CD14-positive monocyte (primary cell): ENCODE measurements at places on chromosomes 2 and 18.

DNA sequence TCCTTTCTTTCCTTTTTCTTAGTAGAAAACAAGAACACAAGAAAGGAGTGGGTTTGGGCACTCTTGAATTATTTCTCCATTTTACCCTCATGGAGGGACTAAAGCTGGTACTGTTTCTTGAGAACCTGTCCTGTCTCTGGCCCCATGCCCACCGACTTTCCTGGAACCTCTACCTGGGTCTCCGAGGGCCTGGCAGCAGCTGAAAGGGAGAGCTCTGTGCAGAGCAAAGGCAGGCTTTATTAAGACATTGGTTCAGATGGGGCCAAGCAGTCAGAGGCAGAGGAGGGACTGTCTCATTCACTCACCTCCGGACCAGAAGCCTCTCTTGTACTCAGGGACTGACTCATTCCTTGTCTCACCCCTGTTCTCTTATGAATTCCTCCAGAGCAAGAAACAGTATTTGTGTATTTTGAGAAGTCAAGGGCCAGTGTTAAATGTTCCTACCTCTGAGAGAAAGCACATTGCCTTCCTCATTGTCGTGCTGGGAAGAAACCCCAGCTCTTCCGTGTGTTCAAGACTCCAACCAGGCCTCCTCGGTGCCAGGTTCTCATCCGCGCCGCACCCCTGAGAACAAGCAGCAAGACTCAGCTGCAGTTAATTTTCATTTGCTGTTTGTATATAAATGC lies 201.9 kb upstream of the NT5C1B start:
- no peak for DNase-seq

GRCh38 chr2:28745225-28745624 lies 6.4 kb upstream of the PPP1CB start:
- DNase-seq: no peak

DNA sequence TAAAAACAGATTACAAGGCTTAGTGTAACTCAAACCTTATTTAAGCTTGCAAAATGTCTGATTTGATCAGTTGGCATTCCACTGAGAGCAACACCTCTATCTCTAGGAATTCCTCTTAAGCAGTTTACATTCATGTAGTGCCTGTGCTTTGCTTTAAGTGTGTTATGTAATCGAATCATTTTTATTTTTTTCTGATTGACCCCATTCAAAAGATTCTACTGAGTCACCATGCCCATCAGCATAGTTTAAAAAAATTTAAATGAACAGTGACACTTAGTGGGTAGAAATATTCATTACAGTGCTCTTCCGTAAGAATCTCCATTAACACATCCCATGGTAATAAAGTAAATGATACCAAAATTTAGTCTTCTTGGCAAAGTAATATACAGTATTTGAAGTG lies 67.8 kb upstream of the SLC4A10 start:
- DNase-seq: no peak

GRCh38 chr2:96325884-96326255 lies 753 bp downstream of the ITPRIPL1 start:
- no peak for DNase-seq

- no peak for DNase-seq
Observed at GRCh38 chr2:100730290-100730868, 89.6 kb upstream of the NPAS2 start.

DNA sequence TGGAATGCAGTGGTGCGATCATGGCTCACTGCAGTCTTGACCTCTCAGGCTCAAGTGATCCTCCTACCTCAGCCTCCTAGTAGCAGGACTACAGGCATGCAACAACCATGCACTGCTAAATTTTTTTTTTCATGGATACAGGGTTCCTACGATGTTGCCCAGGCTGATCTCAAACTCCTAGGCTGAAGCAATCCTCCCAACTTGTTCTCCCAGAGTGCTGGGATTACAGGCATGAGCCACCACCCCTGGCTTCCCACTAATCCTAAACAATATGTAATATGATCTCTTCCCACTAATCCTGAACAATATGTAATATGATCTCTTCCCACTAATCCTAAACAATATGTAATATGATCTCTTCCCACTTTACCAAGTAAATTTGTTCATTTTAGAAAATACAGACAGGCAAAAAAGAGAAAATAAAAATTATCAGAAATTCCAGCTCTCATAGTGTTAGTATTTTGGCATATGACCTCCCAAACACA lies 33.7 kb upstream of the C18orf32 start:
- no peak for DNase-seq

DNA sequence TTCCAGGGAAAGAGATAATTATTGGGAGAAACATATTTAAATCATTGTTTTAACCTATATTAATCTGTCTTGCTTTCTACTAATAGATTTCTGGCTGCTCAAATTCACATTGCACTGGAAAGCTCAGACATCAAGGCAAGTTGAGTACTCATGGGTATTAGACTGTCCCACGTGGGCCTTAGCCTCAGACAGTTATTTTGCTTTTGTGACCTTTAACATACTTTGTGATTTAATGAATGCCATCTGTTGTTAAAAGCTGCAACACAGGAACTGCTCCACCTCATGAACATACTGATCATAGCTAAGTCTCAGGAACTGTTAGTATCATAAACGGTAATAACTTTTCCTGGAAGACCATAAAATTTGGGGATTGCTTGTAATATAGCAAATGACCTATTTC lies 2.7 kb upstream of the LCT start:
- no peak for DNase-seq

- DNase-seq: no peak
Observed at GRCh38 chr2:209673811-209674210, 97.8 kb upstream of the UNC80 start.

GRCh38 chr2:238787501-238787900 lies 60.4 kb upstream of the TWIST2 start:
- no peak for DNase-seq

DNA sequence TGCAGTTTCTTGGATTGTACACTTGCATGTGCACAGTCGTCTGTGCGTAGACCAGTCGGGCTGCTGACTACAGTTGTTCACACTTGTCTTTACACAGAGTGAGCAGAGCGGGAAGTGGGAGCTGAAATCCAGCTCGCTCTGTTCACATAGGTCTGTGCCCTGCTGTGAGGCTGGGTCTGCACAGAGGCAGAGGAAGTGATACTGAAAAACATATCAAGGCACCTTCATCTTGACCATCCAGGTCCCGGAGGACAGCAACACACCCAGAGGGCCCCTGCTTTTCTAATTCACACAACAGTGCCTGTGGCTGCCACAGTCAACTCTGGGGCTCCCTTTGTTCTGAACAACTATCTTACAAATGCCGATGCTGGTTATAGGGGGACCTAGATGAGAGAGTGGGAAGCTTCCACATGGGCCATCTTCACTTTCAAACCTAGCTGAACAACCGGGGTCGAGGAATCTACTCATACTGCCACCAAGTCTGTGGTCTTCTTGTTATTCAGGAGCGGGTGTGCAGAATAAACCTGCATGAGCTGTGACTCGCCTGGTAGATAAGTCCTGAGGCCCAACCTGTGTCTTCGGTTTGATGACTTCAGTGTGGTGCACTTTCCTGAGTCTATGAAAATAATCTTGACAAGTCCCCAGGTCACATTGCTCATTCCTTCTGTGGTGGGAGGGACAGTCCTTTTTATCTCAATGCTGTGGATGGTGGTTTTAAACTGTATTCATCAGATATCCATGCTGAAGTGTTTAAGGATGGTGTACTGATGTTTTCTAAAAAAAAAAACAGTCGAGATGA lies 3.5 kb upstream of the ADNP2 start:
- no peak for DNase-seq

- DNase-seq: no peak
Observed at GRCh38 chr2:34632327-34632726, 1033.2 kb upstream of the FAM98A start.

DNA sequence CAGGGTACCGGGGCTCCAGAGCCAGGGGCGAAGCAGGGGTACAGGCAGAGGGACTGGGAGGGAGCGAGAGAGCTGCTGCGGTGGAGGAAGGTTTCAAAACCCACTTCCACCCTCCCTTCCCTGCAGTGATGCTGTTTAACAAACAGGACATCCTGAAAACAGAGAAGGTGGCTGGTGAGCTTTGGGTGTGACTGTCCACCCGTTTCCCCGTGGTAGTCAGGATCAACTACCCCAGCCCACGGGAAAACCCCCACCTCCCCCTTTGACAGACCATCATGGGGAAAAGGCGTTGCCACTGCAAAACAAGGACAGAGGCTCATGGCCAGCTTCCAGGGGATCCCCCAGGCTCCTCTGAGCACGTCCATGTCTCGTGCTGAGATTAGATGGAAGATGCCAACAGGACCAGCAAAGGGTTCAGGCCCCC lies 12.9 kb downstream of the TMEM185B start:
- no peak for DNase-seq

- DNase-seq: peak; percentile 9
Observed at GRCh38 chr2:9975805-9976447, 24.4 kb downstream of the GRHL1 start.

DNA sequence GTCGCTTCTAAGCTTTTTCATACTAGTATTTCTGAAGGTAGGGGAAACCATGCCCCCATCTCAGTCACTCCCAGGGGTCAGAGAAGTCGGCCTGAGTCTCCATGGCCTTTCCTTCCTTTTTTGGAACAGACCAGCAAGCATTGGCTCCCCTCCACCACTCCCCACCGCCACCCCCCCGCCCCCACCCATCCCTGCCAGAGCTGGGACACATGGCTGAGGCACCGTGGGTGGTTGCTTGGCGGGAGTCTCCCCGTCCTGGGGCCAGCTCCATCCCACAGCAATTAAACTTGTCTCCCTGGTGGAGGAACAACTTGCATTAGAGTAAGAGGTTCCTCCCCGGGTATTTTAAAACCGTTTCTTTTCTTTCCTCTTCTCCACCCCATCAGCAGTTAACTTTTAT lies 100.8 kb upstream of the TFPI start:
- DNase-seq: no peak

GRCh38 chr18:36389811-36390581 lies 92.5 kb downstream of the FHOD3 start:
- no peak for DNase-seq
